Metanephros (tissue), 2 donors: ENCODE measurements at places on chromosomes 7 and 10. TPM values are rescaled to one million over a fixed set of nuclear protein-coding genes. Genes with fewer than 3 reads are reported as not detected.

EBF3 gene
- total RNA-seq = 12.2 TPM

NUTM2D gene
- 5.0 TPM for total RNA-seq

TMEM176A gene
- total RNA-seq = 71.8 TPM

ACSM6 gene
- 0.12 TPM for total RNA-seq

OR2A7 gene
- total RNA-seq = 17.2 TPM

PTEN gene
- total RNA-seq = 98.8 TPM

VGF gene
- 0.23 TPM for total RNA-seq

DLD gene
- 74.3 TPM for total RNA-seq

NDUFA5 gene
- total RNA-seq = 89.6 TPM

UPK3B gene
- 1.6 TPM for total RNA-seq

ERV3-1 gene
- 36.7 TPM for total RNA-seq

TUBB8 gene
- total RNA-seq = 0.12 TPM

FFAR4 gene
- 0.23 TPM for total RNA-seq

MRLN gene
- total RNA-seq = 26.3 TPM

SFXN2 gene
- total RNA-seq = 44.4 TPM

HMX2 gene
- 0.99 TPM for total RNA-seq

CBLL1 gene
- 19.3 TPM for total RNA-seq

HPSE2 gene
- 4.0 TPM for total RNA-seq

ZNF32 gene
- 33.7 TPM for total RNA-seq

WNT8B gene
- total RNA-seq = 0.29 TPM

PLAU gene
- 34.2 TPM for total RNA-seq

TMEM140 gene
- 8.9 TPM for total RNA-seq

NKX1-2 gene
- total RNA-seq = not detected

SUGCT gene
- total RNA-seq = 15.5 TPM

SCD gene
- 15.6 TPM for total RNA-seq

JCAD gene
- total RNA-seq = 28.4 TPM

AKR1D1 gene
- total RNA-seq = 0.06 TPM

H2BK1 gene
- not detected for total RNA-seq

LBX1 gene
- total RNA-seq = 1.5 TPM

TAS2R41 gene
- total RNA-seq = not detected

UTF1 gene
- 0.35 TPM for total RNA-seq

TRPV5 gene
- total RNA-seq = 1.1 TPM

LIPJ gene
- 0.23 TPM for total RNA-seq

MLXIPL gene
- 9.3 TPM for total RNA-seq

CCDC136 gene
- total RNA-seq = 13.8 TPM

NKX2-3 gene
- total RNA-seq = not detected

SFTPA2 gene
- not detected for total RNA-seq

CLCN1 gene
- 3.9 TPM for total RNA-seq

VSTM2A gene
- total RNA-seq = 1.5 TPM

EFCAB10 gene
- not detected for total RNA-seq

CYP2C18 gene
- total RNA-seq = 0.29 TPM

TRIM50 gene
- 0.18 TPM for total RNA-seq

CARD11 gene
- 1.8 TPM for total RNA-seq

LRIT1 gene
- total RNA-seq = not detected

CH25H gene
- total RNA-seq = 0.41 TPM

PLCE1 gene
- 16.2 TPM for total RNA-seq

TRUB1 gene
- total RNA-seq = 32.1 TPM

TEX36 gene
- not detected for total RNA-seq

TEX47 gene
- not detected for total RNA-seq

ALKBH4 gene
- total RNA-seq = 19.9 TPM
